ENCODE measurements at places on chromosomes 3 and 15.
A peak's percentile ranks its signal among the peaks of the same experiment; 100 is the strongest.

DNA sequence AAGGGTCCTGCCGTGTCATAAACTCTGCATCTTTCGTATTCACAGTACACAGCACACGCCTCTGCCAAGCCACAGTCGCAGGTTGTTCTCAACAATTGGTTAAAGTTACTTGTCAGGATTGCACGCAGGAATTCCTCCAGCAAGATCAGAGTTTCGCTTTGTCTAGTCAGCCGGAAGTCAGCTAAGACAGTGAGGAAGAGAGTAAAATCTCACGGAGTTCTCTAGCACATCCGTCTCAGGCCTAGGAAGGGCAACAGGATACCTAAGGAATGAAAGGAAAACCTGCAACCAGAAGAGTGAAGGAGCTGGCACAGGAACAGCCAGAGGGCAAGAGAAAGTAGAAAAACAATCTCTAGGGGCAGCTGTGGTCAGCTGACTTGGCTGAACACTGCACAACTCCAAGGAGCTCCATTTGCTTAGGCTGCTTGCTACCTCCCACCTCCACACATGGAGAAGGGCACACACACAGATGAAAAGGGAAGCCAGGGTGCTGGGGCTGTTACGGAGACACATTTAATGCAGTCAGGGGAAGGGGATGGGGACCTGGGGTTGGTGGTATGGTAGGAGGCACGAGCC, 23.7 kb downstream of the RORA start:
- no peak for DNase-seq

GRCh38 chr3:66816090-66816761, 181.9 kb upstream of the KBTBD8 start:
- no peak for DNase-seq

GRCh38 chr3:148828136-148828690, 602 bp downstream of the CPB1 start:
- no peak for DNase-seq

DNA sequence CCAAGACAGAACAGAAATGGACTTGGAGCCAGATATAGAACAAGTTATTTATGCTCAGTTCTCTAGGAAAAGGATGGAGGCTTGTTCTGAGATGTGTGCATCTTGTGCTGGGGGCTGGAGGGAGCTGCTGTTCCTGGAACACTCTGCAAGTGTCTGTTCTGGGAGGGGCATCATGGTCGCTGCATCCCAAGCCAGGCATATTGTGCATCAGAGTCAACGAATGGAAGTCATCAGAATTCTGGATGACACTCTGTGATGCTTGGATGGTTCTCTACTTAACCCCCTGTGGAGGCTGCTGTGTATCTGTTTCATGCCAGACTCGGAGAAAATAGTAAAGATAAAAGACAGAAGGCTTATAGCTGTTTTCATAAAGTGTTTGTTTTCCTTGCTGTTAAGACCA, 34.7 kb downstream of the RPL22L1 start:
- DNase-seq, result no peak

- DNase-seq, result no peak
Observed at GRCh38 chr15:40257656-40258450, 19.0 kb downstream of the PAK6 start.

- DNase-seq, result no peak
Observed at GRCh38 chr3:21520106-21520963, 230.7 kb downstream of the ZNF385D start.

DNA sequence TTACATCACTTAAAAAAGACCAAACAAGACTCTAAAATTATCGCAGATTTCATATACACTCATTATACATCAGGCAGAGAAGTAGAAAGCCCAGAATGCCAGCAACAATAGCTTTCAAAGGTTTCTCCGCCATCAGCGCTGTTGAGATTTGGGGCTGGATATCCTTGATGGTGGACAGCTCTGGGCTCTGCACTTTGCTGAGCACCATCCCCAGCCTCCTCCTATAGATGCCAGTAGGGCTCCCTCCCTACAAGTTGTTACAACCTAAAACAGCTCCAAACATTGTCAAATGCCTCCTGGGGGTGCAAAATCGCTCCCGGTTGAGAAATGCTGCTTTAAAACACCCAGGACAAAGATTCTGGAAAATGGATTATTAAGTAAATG, 73.5 kb downstream of the ATP10A start:
- no peak for DNase-seq

GRCh38 chr15:39789736-39790135, 7.1 kb upstream of the FSIP1 start:
- DNase-seq, result no peak

DNA sequence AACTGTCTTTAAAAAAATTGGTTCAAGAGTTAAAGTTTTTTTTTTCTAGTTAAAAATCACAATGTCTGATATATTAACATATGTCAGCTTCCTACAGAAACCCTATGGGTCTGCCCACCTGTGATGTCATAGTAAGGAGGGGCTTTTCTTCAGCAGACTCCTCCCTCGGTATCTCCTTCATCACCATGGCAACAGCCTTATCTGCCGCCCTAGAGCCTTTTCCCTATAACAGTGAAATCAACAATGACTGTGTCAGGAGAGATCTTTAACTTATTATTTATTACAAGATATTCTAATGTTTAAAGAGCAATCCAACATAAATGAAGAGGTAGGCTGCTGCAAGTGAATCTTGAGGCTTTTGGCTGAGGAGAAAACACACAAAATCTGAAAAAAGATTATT, 138.7 kb downstream of the PEX5L start:
- no peak for DNase-seq

DNA sequence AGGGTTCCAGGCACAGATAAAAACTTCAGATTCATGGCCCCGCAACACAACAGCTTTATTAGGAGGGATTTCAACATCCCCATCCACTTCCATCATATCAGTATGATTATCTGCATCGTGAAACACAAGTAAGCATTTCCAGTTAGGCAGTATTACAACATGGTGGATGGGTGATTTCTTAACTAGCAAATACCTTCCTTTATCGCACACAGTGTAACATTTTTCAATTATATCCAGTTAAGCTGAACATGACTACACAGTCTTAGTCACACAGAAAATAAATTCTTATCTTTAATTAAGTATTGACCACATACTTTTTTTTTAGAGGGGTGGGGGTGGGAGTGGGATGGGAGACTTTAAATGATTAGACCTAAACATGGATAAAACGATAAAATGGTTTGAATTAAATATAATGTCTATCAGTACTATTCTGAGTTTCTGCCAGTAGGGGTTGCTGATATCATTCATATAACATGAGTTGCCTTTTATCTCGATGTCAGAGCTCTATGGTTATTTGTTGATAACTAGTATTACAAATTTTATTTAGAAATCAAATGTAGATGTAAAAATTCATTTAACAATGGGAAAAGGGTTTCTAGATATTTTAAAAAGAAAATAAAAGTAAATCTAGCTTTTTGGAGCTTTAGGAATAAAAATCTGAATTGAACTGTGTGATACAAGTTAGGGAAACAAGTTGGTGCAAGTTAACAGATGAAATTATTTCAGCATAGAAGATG, 146.6 kb downstream of the TBL1XR1 start:
- no peak for DNase-seq

DNA sequence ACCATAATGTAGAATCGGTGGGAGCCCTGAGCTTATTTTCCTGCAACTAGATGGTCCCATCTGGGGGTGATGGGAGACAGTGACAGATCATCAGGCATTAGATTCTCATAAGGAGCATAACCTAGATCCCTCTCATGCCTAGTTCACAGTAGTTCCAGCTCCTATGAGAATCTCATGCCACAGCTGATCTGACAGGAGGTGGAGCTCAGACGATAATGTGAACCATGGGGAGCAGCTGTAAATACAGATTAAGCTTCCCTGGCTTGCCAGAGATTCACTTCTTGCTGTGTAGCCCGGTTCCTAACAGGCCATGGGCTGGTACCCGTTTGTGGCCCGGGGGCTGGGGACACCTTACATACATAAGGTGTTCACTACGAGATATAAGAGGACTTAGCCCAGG, 67.5 kb upstream of the LRRFIP2 start:
- DNase-seq, result no peak

- no peak for DNase-seq
Observed at GRCh38 chr3:87248831-87249230, 21.7 kb downstream of the CHMP2B start.

- no peak for DNase-seq
Observed at GRCh38 chr3:127644641-127645370, 15.8 kb downstream of the PODXL2 start.

DNA sequence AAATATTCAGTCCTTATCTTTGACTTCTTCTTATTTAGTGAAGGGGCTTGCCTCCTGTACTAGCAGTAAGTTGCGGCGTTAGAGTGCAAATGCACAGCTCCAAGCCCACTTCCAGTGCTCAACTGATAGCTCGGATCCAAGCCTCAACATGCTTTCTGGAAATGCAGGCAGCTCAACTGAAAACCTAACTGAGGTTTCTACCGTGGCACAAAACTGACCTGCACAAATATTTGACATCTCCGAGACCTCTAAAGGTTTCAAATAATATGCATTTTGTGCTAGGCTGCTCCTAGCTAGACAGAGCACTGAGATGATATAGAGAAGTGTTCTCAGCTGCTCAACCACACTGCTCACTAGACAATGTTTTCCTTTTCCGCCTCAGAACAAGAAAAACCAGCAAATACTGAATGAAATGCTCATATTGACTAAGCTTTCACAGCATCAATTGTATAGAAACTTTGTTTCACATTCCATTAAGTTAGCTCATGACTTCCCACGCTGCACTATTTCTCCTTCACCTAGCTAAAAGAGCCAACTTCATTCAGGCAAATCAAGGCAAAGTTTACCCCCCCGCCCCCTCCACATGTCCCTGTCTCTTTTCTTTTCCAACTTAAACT, 822 bp downstream of the ZNF385D start:
- no peak for DNase-seq

- no peak for DNase-seq
Observed at GRCh38 chr3:24923570-24923969, 428.9 kb upstream of the THRB start.

- DNase-seq, result no peak
Observed at GRCh38 chr3:54342676-54343075, 220.3 kb downstream of the CACNA2D3 start.

- DNase-seq, result no peak
Observed at GRCh38 chr3:85182975-85183752, 224.4 kb downstream of the CADM2 start.

- no peak for DNase-seq
Observed at GRCh38 chr3:118984699-118985098, 49.9 kb downstream of the IGSF11 start.

GRCh38 chr15:66401130-66402021, 14.7 kb downstream of the MAP2K1 start:
- DNase-seq, result no peak

- no peak for DNase-seq
Observed at GRCh38 chr15:48017747-48018146, 103.0 kb upstream of the SLC24A5 start.

- peak; percentile 91 for DNase-seq
Observed at GRCh38 chr3:127304121-127304744, 16.4 kb upstream of the PRR20G start.

- no peak for DNase-seq
Observed at GRCh38 chr15:69107025-69107620, 53.3 kb upstream of the GLCE start.

GRCh38 chr3:20077068-20077467, 36.8 kb downstream of the KAT2B start:
- DNase-seq, result no peak

DNA sequence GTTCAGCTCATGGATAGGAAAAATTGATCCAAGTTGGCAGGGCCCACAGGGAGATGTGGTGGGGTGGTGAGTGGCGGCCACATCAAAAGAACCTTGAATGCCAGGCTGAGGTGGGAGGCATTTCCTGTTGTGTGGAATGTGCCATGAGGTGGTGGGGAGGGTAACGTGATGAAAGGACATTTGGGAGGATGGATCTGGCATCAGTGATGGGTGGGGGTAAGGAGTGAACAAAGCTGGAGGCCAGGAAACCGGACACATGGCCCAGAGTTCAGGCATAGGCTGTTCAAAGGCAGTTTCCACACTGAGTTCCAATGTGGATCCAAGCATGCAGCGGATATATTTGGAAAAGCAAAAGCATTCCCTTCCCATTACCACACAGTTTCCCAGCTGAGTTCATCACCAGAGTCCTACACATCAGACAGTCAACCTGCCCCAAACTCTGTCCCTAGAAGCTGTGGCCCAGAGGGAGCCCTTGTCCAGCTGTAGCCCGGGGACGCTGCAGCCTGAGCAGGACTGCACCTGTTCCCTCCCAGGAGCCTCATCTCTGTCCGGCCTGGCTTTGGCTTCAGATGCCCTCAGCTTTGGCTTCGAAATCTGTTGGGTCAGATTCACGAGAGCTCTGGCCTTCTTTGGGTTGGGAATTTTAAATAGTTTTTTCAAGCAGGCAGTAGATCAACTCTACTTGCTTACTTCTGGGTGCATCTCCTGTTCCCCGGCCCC, 37.8 kb upstream of the GOLGA6B start:
- no peak for DNase-seq

Measured in mucosa of gallbladder (tissue), 1 donor.